Caki2 (cell line): ENCODE measurements at places on chromosomes 3 and 15.
A peak's percentile ranks its signal among the peaks of the same experiment; 100 is the strongest.

DNA sequence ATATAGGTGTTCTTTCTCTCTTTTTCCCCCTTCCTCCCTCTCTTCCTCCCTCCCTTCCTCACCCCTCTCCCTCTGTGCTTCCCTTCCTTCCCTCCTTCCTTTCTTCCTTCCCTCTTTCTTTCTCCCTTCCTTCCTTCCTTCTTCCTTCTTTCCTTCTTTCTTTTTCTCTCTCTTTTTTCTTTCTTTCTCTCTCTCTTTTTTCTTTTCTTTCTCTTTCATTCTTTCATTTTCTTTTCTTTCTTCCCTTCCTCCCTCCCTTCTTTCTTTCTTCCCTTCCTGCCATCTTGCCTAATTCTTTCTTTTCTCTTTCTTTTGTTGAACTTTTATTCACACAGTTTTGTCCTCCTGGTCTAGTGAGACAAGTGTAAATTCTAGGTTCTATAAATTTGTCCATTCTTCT lies 1595.6 kb downstream of the SI start:
- no peak for DNase-seq

GRCh38 chr3:45137656-45138181 lies 8.5 kb downstream of the CDCP1 start:
- DNase-seq, result no peak

DNA sequence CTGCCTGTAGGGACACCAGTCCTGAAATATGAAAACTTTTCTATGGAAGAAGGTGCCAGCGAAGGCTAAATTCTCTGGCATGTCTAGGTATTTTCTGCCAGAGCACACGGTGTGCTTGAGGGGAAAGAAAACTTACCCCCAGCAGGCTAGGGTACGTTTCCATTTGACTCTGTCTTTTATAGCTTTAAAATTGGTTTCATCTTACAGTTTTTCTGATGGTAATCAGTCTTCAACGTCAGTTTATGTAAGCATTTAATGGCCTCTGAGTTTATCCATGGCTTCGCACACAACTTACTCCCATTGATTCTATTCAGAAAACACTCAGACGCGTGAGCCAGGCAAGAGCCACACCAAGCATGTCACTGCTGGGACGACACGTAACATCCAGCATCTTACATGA lies 249.7 kb downstream of the ADAMTS17 start:
- no peak for DNase-seq

DNA sequence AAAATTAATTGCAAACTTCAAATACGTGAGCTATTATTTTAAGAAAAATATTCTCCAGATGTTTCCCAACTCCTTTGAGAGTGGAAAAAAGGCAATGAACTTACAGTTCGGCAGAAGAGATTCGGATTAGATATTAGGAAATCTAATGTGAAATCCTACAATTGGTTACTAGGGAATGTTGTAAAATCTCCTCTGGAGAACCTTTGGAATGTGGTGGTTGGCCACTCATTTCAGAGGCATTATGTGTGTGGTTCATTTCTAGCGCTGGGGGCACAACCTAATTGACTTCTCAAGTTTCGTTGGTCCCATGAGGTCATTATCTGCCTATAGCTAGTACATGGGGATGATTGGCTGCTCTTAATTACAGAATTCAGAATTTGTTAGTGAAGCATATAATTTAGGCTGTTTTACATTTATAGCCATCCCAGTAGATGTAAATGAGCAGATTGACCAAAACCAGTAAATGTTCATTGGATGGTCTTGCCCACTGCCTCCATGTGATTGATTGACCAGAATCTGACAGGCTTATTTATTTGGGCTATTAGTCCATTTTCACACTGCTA lies 34.6 kb upstream of the CMSS1 start:
- DNase-seq, result peak; percentile 57

GRCh38 chr3:44301746-44302145 lies 36.8 kb upstream of the TCAIM start:
- DNase-seq, result no peak

GRCh38 chr3:132236701-132237651 lies 80.2 kb upstream of the ACP3 start:
- no peak for DNase-seq

GRCh38 chr3:62875558-62876002 lies 364 bp upstream of the CADPS start:
- no peak for DNase-seq

DNA sequence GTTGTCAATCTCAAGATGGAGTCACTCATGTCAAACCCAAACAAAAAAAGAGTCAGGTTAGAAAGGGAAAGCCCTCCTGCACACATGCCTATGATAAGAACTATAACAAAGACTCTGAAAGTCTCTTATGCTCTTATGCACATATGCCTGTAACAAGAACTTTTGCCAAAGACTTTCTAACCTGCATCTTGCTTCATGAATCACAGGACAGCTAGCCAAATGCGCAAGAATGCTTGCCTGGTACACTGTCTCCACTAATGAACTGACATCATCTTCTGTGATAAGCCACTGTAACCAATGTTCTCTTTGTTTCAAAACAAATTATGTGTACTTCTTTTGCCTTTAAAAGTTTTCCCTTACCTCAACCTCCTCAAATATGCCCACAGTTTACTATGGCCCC lies 18.2 kb upstream of the EHHADH start:
- DNase-seq, result no peak

DNA sequence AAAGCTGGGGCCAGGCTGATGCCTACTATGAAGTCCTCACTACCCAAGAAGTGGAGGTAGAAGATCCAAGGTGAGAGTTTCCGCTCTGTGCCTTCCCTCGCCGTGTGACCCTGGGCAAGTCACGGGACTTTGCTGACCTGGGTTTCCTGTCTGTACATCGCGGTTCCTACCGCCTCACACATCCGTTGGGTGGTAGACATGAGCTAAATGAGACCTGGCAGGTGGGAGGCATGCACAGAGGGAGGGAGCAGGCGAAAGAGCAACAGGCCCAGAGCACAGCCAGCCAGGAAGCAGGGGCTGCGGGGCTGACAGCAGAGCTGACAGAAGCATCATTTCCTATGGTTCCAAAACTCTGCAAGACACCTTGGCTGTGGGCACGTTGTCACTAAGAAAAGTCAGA lies 157.3 kb upstream of the BHLHE40 start:
- DNase-seq, result no peak

- DNase-seq, result no peak
Measured at GRCh38 chr3:16877505-16877904, 7.2 kb upstream of the PLCL2 start.

DNA sequence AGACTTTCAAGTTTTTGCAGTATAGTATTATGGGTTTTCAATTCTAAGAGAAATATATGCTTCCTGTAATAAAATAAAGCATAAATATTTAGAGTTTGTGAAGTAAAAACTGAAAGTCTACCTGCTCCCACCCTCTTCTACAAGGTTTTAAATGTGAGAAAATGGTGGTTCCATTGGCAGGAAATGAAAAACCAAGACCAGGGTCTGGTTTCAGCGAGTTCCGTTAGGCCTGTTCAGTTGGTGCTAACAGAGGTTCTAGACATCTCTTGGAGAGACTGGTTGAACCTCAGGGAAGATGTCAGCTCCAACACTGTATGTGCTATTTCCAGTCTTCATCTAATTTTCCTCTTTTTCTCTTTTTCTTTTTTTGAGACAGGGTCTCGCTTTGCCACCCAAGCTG lies 11.8 kb upstream of the MYO1E start:
- no peak for DNase-seq

- no peak for DNase-seq
Measured at GRCh38 chr3:194522579-194523046, 35.8 kb upstream of the ATP13A3 start.

DNA sequence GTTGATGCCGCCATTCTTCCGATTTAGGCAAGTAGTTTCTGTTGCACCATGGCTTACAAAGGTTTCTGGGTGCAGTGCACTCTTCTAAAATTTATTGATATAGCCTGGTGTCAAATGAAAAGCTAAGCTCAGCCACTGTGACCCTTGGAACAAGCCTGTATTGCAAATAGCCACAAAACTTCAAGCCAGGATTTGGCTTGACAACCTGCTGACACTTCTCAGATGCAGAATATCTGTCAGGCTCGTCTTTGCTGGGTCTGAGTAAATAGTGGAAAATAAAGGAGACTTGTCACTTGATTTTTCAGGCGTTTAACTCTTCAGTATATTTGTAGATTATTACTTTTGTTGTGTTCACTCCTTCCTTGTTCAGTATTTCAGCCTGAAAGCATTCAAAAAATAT lies 871.8 kb downstream of the OTOL1 start:
- DNase-seq, result no peak

- no peak for DNase-seq
Measured at GRCh38 chr3:13564751-13565560, 16.0 kb downstream of the FBLN2 start.

DNA sequence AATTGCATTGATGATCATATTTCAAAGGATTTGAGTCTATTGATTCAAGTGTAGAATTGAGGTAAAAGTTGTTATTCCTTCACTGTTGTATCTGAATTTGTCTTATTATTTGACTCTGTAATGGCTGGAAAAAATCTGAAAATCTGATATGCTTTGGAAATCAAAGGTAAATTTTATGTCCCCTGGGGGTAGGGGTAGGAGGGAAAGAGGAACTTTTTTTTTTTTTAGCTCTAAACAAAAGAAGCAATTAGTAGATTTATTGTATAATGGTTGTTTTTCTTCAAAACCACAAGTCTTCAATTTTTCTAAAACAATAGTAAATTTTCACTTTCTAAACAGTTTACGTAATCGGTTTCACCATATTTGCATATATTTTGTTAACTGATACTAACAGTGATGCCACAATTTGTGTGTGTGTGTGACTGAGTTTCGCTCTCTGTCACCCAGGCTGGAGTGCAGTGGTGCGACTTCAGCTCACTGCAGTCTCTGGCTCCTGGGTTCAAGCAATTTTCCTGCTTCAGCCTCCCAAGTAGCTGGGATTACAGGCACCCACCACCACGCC lies 91.7 kb upstream of the GOLGA6L4 start:
- DNase-seq, result no peak

DNA sequence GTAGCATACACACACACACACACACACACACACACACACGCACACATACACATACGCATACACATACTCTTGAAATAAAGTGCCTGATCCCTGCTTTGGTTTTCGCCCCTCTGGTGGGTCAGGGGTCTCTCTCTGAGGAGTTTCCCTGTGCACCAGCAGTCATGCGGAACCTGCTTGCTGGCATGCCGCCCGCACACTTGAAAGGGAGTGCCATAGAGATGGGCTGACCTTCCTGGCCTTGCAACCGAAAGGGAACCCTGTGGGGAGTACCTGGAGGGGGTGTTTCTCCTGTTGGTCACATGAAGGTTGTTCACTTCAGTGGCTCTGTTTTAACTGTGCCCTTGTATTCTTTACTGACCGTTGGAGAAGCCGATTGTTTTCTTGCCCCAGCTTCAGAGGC lies 752.3 kb downstream of the NR2F2 start:
- DNase-seq, result peak; percentile 4

GRCh38 chr3:8723612-8724011 lies 10.0 kb upstream of the CAV3 start:
- DNase-seq, result no peak

- no peak for DNase-seq
Measured at GRCh38 chr3:100150473-100150872, 36.2 kb upstream of the FILIP1L start.

DNA sequence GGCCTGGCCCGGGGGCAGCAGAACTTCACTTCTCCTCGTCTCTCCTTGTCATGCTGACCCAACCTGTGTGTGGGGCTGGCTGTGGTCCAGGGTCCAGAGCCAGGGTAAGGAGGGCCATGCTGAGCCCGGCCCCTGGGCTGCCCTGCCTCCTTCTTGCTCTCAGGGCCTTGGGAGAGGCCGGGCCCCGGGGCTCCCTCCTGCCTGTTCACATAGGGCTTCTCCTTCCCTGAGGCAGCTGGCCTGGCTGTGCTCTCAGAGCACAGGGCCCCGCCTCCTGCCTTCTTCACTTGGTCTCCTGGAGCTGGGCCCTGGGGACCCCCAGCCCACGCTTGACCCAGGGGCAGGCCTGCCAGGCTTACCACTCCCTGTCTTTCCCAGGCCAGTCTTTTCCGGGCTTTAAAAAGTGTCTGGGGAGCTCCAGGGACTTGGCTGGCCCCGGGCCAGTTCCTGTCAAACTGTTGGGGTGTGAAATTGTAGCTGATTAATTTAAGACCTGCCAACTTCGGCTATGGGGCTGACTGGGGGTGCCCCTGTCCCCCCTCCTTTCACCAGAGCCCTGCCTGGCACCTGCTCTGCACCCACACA lies 11.8 kb downstream of the PLXNA1 start:
- DNase-seq, result no peak

GRCh38 chr3:185655426-185656320 lies 69.6 kb downstream of the SENP2 start:
- no peak for DNase-seq

DNA sequence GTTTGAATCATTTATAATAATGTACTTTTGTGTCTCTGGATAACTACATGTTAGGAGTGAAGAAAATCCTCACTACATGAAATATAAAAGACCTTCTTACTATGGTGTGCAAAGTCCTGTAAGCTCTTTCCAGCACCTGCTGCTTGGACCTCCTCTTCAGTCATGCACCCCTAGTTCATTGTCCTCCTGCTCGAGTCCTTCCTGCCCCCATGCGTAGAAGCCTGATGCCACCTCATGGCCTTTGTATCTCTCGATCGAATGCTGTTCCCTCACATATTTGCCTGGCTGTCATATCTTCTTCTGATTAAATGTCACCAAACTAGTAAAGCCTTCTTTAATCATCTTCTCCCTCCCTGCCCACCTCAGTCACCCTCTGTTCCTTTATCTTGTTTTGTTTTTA lies 49.9 kb upstream of the SUCLG2 start:
- DNase-seq, result no peak

DNA sequence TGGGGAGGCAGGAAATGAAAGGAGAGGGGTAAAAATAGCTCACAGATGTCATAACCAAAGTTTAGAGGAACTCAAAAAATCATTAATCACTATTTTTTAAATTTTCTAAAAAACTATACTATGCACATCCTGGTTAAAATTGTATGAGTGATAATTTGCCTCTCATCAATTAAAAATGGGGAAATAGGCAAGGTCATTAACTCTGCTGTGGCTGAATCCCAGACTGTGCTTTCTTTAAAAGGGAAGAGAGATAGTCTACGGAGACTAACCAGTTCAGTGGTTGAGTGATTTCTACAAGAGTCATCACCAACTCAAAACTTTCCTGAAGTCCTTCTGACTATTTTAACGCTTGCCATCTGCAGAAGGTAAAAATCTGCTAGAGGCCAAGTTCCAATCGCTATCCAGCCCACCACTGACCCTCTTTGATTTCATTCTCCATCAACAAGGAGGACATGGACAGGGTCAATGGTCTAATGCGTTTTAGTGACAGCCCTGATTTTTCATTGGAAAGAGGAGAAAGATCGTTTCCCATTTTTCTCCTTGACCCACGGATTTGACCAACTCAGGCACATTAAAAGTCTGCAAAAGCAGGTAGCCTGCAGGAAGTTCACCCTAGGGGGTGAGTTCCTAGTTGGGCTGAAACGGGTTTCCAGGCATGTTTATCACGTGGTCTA lies 850 bp downstream of the SUCLG2 start:
- DNase-seq, result no peak
